ENCODE measurements at places on chromosomes 3 and 15.
A peak's percentile ranks its signal among the peaks of the same experiment; 100 is the strongest.

GRCh38 chr15:69011641-69012040, 2.9 kb upstream of the NOX5 start:
- no peak for DNase-seq

GRCh38 chr15:43489191-43489590, 3.8 kb downstream of the TP53BP1 start:
- no peak for DNase-seq

GRCh38 chr3:150723946-150724345, 20.2 kb upstream of the ERICH6 start:
- no peak for DNase-seq

GRCh38 chr15:25858952-25859760, 4.0 kb downstream of the ATP10A start:
- DNase-seq, result no peak

DNA sequence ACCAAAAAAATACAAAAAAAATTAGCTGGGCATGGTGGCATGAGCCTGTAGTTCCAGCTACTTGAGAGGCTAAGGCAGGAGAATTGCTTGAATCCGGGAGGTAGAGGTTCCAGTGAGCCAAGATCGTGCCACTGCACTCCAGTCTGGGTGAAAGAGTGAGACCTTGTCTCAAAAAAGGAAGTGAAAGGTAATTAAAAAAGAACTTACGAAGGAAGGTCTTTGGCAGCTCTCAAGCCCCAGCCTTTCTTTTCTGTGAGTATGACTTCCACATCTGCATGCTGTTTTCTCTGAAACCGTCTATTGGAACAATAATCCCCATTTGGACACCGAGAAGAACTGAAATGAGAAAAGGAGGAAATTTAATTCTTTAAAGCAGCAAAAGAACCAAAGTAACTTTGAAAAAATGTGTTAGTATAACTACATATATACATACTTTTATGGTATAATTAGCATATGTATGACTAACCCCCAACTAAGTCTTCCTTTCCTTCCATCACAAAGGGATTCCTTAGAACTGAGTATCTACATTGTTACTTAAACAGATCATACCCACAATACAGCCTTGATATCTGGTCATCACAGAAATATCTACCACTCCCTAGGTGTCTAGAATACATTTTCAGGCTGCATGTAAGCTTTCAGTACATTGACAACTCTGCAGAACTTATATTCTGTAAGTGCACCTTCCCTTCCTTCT, 50.1 kb downstream of the SETD2 start:
- DNase-seq, result peak; percentile 70

GRCh38 chr3:15284121-15284889, 48.1 kb downstream of the SH3BP5 start:
- no peak for DNase-seq

DNA sequence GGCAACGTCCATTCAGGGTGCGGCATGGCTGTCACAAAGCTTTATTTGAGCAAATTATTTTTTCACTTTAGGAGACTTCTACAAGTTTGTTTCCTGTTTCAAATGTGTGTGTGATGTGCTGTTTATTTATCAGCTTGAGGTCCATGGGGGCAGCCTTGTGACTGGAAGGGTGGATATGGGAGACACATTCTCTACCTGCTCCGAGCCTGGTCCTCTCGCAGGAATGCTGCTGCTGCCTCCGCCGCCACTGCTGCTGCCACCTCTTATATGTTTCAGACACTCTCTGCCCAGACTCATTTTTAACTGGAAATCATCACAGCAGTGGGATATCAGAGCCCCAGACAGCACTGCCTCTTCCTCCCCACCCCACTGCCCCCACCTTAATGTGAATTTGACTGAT, 83.5 kb upstream of the PXYLP1 start:
- DNase-seq, result no peak

DNA sequence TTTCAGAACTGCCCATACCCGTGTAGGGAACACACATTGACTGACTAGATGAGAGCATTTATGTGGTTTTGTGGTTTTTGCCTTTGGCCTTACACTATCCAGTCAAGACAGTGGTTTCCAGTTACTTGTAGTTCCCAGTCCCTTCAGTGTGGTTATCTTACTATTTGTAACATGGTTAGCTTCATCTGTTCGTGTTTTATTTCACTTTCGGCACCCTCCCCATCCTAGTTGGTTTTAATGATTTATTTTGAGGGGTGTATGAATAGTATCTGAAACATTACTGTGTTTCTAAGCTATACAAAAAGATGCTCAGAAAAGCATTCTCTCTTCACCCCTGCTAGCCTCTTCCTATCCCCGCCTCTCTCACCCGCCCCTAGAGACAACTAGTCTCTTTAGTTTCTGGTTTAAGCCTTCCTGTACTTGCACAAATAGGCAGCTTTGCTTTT, 14.1 kb downstream of the LYSMD4 start:
- no peak for DNase-seq

GRCh38 chr3:50327129-50327528, 894 bp downstream of the TUSC2 start:
- DNase-seq, result no peak

DNA sequence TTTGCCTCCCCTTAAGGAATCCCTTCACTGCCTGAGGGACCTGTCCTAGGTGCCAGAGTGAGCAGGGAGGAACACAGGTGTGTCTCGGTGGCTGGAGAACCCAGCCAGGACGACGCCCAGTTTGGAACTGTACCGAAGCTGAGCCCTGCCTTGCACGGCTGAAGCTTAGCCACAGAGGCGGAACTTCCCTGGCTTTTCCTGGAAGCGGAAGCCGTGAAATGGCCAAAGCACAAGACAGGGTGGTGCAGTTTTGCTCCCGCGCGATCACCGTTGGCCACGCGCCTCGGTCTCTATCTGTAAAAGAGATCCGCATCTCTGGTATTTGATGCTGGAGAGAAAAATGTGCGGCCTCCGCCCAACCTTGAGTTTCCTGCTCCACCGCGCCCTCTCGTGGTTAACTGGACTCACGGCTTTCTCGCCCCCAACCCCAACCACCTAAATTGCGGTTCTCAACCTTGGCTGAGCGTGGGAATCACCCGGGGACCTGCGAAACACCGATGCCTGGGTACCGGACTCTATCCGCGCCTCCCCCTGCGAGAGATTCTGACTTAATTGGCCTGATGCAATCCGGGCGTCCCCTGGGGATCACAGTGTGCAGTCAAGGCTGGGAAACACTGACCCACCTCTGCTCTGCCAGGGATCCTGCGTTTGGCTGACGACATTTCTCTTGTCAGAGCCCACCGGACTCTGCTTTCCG, 70.7 kb upstream of the ABHD2 start:
- peak; percentile 75 for DNase-seq

- no peak for DNase-seq
These were observed 10.5 kb downstream of the ANPEP start for GRCh38 chr15:89803941-89804800.

GRCh38 chr3:172511783-172512762, 11.2 kb downstream of the TNFSF10 start:
- no peak for DNase-seq

- DNase-seq, result no peak
These were observed 1.8 kb downstream of the PLXNB1 start for GRCh38 chr3:48428088-48428571.

- peak; percentile 14 for DNase-seq
These were observed 305.9 kb downstream of the CACNA2D3 start for GRCh38 chr3:54427941-54428871.

DNA sequence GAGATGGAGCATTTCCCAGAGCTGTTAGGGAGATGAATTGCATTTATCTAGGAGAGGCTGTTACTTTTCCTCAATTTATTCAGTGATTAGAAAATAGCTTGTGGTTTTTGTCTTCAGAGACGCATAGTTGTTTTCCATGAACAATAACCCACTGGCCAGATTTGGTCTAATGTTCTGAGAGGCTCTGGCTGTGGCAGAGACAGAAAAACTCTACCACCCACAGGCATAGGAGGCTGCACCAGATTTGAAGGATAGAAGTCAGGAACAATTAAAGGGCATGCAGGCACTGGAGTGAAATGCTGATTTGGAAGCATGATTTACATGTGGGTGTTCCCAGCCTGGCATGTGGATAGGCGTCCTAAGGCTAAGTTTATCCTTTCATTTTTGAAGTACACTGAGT, 143.5 kb downstream of the NFKBIZ start:
- no peak for DNase-seq

DNA sequence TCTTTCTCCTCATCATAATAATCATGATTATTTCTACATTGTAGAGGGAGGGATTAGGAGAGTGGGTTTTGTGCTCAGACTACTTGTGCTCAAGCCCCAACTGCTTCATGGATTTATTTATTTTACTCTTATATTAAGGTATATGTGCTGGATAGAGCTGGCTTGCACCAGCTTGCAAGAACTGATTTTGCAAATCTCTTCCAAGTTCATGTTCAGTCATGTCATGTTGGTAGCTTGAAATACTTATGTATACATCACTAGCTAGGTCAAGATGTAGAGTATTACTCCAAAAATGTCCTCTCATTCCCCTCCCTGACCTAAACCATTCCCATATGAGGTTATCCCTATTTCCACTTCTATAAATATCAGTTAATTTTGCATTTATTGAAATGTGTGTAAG, 293.9 kb upstream of the RBMS3 start:
- no peak for DNase-seq

GRCh38 chr3:105504440-105504951, 137.8 kb downstream of the ALCAM start:
- no peak for DNase-seq

GRCh38 chr15:93017526-93017925, 71.5 kb downstream of the RGMA start:
- DNase-seq, result no peak

GRCh38 chr15:101016581-101016980, 97.4 kb downstream of the LRRK1 start:
- DNase-seq, result no peak

All from SW 1271 (cell line).